ENCODE measurements at places on chromosomes 13 and 19.

GRCh38 chr13:21225841-21226581, 49.6 kb downstream of the MRPL57 start:
- no peak for DNase-seq

GRCh38 chr19:45297674-45298073, 25.0 kb downstream of the CKM start:
- DNase-seq: no peak

DNA sequence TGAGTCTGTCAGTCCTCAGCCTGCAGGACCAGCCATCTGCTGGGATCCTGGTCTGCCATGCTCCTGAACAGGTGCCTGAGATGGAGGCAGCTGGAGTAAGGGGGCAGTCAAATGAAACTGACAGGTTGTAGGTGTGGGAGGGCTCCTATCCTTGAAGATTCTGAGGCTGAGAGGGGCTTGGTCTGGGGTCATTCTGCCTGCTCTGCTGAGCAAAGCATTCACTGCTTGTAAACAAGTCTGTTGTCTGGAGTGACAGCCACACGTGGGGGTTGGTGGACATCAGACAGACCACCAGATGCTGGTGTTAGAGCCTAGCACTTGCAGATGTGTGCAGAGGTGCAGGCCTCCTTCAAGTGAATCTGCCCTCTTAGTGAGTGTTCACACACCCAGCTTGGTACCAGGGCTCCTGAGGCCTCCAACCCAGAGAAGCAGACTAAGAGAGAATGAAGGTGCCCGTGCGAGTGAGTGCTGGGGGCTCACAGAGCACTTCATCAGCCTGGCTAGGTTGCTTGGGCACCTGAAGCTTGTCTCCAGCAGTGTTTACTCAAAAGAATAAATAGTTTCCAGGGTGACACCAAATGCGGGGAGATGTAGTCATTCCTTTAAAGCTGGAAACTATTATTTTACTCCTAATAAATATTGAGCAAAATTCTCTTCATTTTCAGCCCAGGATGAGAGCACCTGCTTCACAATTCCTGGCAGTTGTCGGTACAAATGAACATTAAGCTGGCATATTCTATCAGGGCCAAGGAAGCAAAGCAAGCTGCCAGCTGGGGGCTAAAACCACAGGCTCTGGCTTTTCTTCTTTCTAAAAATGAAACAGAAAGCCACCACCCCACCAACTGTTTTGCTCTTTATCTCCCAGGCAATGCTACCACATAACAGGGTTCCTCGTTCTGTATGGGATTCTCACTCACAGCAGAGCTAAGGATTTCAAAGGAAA, 82.3 kb downstream of the RNASEH2B start:
- DNase-seq: no peak

DNA sequence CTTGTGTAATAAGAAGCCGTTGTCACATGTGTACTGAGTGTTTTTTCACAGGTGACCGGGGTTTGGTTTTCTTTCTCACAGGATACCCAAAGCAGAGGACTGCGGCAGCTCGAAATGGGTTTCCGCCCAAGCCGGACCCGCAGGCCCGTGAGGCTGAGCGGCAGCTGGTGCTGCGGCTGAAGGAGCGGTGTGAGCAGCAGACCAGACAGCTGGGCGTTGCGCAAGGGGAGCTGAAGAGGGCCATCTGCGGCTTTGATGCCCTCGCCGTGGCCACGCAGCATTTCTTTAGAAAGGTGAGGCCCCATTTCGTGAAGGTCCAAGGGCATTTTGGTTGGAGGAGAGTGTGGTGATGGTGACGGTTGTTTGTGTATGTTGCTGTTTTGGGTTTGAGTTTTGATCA, 236.3 kb downstream of the SLC7A1 start:
- no peak for DNase-seq

DNA sequence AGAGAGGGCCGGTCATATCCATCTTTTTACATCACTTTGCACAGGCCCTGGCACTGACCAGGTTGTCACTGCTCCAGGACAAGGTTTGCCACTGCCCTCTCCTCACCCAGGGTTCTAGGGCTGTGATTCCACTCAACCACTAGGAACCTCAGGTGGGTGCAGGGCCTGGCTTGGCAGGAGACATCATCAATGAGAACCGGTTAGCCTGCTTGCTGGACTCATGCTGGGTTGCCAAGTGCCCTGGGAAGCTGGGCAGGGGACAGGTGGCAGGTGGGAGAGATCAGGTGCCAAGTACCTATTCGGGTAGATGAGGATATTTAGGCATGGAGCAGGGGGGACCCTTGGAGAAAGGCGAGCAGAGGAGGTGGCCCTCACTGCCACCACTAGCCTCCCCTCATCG, 4.2 kb upstream of the CERS4 start:
- peak; percentile 37 for DNase-seq

- DNase-seq: peak; percentile 51
Observed at GRCh38 chr13:43316946-43317353, 293.6 kb downstream of the DNAJC15 start.

DNA sequence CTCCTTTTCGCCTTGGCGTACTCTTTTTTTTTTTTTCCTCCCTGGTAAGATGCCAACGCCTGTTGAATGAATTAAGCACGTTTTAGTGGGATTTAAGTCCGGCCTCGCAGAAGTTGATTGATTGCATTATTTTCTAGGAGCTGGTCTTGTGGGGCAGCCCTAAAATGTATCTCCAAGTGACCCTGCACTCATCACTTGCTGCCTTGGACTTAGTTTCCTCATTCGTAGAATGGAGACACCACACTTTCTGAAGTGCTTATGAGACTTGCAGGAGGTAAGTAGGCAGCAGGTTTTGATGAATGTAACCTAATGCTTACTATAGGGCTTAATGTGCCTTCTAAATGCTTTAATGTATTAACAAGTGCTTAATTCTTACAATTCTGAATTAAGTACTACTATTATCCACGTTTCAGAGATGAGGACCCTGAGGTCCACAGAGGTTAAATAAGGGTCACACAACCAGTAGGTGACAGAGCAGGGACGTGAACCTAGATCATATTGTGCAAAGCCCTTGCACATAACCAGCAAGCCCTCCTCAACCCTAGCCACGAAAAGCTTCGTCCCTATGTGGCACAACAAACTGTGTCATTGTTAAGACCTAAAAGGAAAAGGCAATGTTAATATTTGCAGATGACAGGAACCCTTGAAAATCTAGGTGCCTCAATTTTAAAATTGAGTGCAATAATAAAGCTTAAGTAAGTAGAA, 514 bp upstream of the ARGLU1 start:
- DNase-seq: no peak

DNA sequence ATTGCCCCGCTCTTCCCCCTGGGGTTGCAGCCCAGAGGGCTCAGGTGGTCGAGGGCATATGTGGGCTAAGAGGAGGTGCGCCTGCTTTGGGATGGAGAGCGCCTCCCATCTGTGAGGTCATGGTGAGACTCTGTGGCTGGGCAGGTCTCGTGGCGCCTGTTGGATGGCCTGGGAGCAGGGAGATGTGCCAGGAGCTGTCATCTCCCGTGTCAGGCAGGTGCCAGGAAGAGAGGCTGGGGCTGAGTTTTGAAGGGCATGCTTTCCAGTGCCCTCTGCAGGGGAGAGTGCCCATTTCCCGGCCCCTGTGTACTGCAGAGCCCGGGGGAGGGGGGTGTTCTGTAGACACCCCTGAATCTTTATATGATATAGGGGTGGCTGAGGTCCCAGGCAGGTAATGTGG, 2.8 kb downstream of the WTIP start:
- DNase-seq: no peak

GRCh38 chr13:32989942-32990341, 26.3 kb upstream of the KL start:
- DNase-seq: no peak

- DNase-seq: no peak
Observed at GRCh38 chr13:50119591-50119990, 104.3 kb downstream of the KCNRG start.
